ENCODE measurements at places on chromosomes 5 and 9. TPM values are rescaled to one million over a fixed set of nuclear protein-coding genes. Genes with fewer than 3 reads are reported as not detected.

The MOB3B gene
- total RNA-seq, result 11.7 TPM

The GPBP1 gene
- total RNA-seq, result 68.4 TPM

The TMEM174 gene
- total RNA-seq, result not detected

GRCh38 chr9:99693888-99694287 lies 127.8 kb upstream of the NR4A3 start:
- no peak overlapping the region for H3K4me3 ChIP-seq
- no peak for DNase-seq
- no peaks in the 10 kb centered on the region for H3K4me1 ChIP-seq
- no peaks in the 10 kb centered on the region for H3K27me3 ChIP-seq

GRCh38 chr5:139895647-139896046 lies 100.0 kb downstream of the PSD2 start:
- H3K4me1 ChIP-seq, result no peaks in the 10 kb centered on the region
- no peak overlapping the region for H3K4me3 ChIP-seq
- peaks cover 74% of the 10 kb centered on the region for H3K27me3 ChIP-seq
- no peaks in the 10 kb centered on the region for H3K36me3 ChIP-seq
- no peak for DNase-seq
- H3K27ac ChIP-seq, result no peak overlapping the region

DNA sequence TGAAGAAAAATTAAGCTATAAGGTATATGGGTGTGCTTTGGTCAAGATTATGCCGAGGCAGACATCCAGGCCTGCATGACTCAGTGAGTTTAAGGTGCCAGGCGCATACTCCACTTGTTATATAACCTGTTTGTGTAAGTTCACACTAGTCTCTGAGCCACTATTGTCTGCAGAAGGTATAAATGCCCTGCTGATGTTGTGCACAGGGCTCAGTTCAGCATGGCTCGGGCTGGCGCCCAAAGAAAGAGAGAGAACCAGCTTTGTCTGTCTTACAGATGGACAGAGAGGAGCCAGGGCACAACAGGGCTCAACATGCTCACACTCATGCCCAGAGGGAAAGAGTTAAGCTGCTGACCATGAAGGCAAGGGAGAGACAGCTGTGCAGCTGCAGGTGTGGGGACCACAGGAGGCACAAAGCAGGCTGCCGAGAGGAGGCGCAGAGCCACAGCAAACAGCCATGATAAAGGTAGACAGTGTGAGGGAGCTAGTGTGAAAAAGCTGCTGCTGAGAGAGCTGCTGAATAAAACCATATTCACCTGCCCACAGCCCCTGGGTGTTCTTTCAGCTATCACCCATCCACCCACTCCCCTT lies 1587.6 kb upstream of the C9orf72 start:
- no peak overlapping the region for H3K4me3 ChIP-seq
- no peaks in the 10 kb centered on the region for H3K36me3 ChIP-seq
- no peak for DNase-seq
- no peak overlapping the region for H3K27ac ChIP-seq
- no peaks in the 10 kb centered on the region for H3K27me3 ChIP-seq

DNA sequence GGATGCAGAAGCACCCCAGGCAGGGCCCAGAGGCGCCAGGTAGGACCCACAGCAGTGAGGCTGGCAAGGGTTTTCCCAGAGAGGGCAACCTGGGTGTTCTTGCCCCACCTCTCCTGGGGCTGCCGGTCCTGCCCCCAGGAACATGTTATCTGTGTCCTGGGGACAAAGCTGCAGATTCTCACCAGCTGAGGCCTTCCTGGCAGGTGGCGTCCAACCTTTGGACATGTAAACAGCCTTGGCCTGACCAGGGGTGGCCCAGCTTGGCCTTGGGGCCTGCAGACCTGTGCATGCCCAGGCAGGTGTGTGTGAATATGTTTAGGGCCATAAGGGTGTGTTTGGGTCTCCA lies 101.8 kb upstream of the LARP1 start:
- H3K27me3 ChIP-seq, result no peaks in the 10 kb centered on the region
- peaks cover 34% of the 10 kb centered on the region for H3K4me1 ChIP-seq
- H3K4me3 ChIP-seq, result no peak overlapping the region
- no peaks in the 10 kb centered on the region for H3K36me3 ChIP-seq

GRCh38 chr9:101514071-101514470 lies 19.6 kb upstream of the RNF20 start:
- DNase-seq, result no peak
- no peak overlapping the region for H3K4me3 ChIP-seq
- no peaks in the 10 kb centered on the region for H3K36me3 ChIP-seq
- no peaks in the 10 kb centered on the region for H3K27me3 ChIP-seq

DNA sequence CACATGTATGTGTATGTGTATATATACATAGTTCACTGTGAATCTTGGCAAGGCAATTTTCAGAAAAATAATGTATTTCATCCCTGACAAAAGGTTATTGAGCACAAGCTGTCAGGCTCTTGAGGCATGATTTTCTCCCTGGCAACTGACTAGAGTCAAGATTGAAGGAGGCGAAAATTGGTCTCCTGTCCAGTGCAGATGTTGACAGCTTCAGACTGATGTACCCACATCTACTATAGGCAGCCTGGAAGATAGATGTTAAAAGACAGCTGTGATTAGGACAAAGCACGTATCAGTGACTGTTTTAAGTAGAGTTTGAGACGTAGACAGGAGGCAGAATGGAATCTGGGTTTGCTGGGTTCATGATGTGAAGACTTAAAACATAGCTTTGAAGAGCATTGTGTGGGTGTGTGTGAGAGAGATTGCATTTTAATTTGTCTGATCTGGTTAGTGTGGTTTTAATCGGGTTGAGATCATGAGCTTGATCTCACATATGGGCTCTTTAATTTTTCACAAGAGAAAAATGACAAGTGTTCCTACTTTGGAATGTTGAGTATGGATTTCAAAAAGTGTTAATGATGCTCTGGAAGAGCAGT lies 39.1 kb downstream of the CTNNA1 start:
- no peak for DNase-seq
- no peaks in the 10 kb centered on the region for H3K4me1 ChIP-seq
- peaks cover 6% of the 10 kb centered on the region for H3K36me3 ChIP-seq
- no peaks in the 10 kb centered on the region for H3K27me3 ChIP-seq
- H3K4me3 ChIP-seq, result no peak overlapping the region

- no peak overlapping the region for H3K27ac ChIP-seq
- DNase-seq, result no peak
- no peak overlapping the region for H3K4me3 ChIP-seq
- peaks cover 5% of the 10 kb centered on the region for H3K36me3 ChIP-seq
- no peaks in the 10 kb centered on the region for H3K4me1 ChIP-seq
Observed at GRCh38 chr9:125455876-125456275, 194.2 kb downstream of the GAPVD1 start.

DNA sequence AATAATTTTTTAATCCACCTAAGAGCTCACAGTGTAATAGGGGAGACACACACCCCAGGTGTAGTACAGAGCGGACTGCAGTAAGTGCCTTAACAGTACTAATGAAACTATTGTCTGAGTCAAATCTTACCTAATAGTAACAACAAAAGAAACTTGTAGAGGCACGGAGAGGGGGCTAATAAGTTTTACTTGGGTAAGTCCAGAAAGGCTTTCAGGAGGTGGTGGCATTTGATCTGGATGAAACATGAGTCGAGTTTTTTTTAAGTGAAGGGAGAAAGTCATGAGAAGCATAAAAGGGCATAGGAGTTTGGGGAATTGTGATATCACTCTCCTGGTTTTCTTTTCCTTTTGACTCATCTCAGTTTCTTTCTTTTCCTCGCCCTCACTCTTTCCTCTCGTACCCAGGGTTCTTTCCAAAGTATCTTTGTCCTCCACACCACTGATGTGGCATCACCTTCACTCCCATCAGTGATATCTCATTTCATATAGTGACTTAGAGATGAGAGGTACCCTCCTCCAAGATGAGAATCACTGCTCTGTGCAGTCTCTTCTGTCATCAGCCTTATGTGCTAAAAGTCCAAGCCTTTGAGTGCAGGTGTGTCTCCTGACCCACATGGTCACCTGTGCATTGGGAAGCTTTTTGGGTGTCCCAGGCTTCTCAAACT lies 2.0 kb downstream of the CTNNA1 start:
- H3K4me1 ChIP-seq, result peaks cover 14% of the 10 kb centered on the region
- no peak for DNase-seq
- 0 out of 2 replicates have a peak overlapping the region, but pooled peaks have one; percentile 98 for H3K4me3 ChIP-seq

DNA sequence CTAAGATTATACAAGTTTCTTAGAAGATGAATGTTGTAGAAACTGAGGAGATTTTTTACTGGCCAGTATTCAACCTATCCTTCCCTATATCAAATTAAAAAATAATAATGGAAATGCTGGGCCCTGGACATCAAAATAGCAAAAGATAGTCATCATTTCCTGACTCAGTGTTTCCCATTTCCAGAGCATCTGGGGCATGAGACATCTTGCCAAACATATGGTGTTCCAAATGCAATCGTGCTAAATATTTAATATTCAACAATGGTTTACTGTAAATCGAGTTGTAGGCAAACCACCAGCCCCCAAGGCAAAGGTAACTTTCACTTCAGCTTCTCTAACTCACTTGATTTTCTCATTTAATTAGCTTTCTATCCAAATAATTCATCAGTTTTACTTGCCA lies 152.9 kb downstream of the FRMD3 start:
- no peaks in the 10 kb centered on the region for H3K27me3 ChIP-seq
- H3K4me3 ChIP-seq, result no peak overlapping the region
- no peaks in the 10 kb centered on the region for H3K4me1 ChIP-seq
- no peaks in the 10 kb centered on the region for H3K36me3 ChIP-seq
